ENCODE measurements at places on chromosomes 12 and 14. TPM values are rescaled to one million over a fixed set of nuclear protein-coding genes. Genes with fewer than 3 reads are reported as not detected.

GRCh38 chr12:40577834-40578233 lies 114.4 kb upstream of the CNTN1 start:
- DNase-seq: no peak

DNA sequence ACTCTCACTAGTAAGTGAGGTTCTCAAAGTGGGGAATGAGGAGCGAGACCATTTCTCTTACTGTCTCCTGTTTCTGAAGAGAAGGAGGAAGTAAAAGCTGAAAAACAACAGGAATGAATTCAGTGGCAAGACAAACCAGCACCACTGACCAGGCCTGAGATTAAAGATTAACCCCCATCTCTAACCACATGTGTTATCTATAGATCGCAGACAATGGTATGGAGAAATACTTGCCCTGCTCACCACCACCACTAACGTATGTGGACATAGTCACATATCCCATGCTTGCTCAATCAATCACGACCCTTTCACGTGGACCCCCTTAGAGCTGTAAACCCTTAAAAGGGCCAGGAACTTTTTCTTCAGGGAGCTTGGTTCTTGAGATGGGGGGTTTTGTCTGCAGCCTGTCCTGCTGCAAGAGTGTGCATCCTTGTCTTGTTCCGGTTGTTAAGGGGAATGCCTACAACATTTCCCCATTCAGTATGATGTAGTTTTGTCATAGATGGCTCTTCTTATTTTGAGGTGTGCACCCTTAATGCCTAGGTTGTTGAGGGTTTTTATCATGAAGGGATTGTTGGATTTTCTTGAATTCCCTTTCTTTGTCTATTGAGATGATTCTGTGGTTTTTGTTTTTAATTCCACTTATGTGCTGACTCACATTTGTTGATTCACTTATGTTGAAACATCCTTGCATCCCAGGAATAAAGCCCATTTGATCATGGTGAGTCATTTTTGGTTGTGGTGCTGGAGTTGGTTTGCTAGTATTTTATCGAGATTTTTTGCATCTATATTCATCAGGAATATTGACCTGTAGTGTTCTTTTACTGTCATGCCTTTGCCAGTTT lies 698.8 kb upstream of the LMO3 start:
- no peak for DNase-seq

- no peak for DNase-seq
Observed at GRCh38 chr14:24013654-24014514, 25.2 kb downstream of the DHRS4L2 start.

- DNase-seq: no peak
Observed at GRCh38 chr12:115960868-115961802, 316.4 kb downstream of the MED13L start.

DNA sequence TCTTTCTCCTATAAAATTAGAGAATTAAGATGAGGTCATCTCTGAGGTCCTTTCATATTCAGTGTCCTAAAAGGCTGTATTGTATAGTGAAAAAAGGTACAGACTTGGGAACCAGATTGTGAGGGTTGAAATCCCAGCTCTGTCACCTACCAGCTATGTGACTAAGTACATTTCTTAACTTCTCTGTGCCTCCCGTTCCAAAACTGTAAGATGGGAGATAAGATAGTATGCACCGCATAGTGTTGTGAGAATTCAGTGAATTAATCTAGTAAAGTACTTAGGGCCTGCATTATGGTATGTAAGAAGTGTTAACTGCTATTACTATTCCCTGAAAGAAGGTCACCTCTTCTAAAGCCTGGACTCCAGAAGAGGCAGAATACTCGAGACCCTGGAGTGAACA lies 60.6 kb downstream of the GNG2 start:
- no peak for DNase-seq

DNA sequence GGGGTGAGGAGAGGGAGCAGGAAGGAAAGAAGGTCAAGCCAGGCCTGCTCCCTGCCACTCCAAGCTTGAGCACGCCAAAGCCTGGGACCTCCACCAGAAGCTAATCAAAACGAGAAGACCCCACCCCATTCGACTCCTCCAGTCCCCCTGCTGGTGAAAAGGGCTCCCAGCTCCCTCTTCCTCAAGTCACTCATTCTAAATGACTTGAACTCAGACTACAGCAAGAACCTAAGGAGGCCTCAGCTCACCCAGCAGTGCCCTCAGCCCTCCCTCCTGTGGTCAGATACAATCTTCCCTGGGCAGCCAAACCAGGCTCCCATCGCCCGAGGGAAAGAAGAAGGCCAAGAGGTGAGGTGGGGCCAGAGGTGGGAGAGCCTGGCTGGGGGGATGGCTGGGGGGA lies 17.4 kb downstream of the HDAC7 start:
- DNase-seq: peak; percentile 40

GRCh38 chr14:99003646-99004045 lies 268.4 kb downstream of the BCL11B start:
- DNase-seq: no peak

DNA sequence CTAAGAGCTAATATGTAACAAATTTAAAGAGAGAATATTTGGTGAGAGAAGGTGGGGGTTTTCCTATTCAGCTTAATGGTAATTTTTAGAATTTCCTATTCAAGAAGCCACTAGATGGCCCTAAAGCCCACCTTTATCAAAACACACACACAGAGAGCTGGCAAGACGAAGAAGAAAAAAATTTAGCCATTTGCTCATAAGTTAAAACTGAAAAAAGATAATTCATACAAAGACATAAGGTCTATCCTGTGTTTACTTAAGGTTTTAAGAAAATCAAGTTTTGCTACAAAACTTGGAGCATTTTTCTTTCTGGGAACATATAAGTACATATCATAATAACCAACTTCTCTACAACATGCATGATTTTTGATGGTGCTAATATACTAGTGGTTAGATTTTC lies 46.8 kb upstream of the PCED1B start:
- no peak for DNase-seq

GRCh38 chr14:37594971-37595808 lies at the start of the genes FOXA1 and TTC6:
TSS of gene FOXA1 (minus strand) at chr14:37595249. CDS start at chr14:37594972, 277 bp downstream.
TSS of gene TTC6 (plus strand) at chr14:37595629. CDS start at chr14:37622065, 26,436 bp downstream.
- peak; percentile 54 for DNase-seq

GRCh38 chr12:82883394-82884355 lies 197.0 kb downstream of the TMTC2 start:
- no peak for DNase-seq

DNA sequence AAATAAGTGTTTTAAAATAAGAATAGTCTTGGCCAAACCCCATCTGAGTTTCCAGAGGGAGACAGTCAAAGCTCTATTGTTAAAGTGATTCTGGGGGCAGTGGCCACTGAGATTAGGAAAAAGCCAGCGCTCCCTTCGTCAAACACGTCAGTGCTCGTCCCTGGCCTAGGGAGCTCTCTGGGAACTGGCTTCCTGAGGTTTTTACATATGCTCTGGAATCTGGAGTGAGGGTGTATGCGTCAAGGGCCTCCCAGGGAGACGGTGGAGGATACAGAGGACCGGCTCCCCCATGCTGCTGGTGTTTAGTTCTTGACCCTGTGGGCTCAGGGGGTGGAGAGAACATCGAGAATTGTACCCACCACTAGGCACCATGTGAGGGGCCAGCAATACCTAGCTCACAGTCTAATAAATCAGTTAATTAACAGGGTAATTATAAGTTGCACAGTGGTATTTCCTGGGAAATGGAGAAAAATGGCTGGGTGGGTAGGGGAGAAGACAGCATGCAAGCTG lies 87.0 kb downstream of the SLC25A47 start:
- DNase-seq: no peak

DNA sequence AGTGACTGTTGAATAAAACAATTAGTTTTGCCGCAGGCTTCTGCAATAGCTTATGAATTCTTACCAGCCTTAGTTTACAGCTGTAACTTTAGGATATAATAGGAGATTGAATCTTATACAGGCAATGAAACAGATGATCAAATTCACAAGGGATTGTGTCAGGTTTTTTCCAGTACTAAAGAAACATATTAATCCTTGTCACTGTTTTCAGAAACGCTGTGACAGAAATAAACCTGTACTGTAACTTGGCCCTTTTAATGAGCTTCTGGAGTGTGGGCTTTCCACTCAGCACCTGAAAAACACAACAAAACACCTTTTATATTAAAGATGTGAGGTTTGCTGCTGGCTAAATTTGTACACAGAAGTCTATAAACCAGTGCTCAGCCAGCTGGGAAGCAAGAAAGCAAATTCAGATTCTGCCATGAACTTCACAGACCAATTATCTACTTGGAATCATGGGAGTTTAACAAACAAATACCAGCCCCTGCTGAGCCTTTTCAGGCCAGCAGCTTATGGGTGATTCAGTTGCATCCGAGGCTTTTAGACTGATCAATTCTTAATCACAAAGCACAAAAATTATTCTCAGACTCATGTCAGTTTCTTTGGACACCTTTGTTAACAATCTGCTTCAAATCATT lies 109.5 kb downstream of the FOXG1 start:
- DNase-seq: no peak

GRCh38 chr14:52949711-52950409 lies 990 bp downstream of the FERMT2 start:
- no peak for DNase-seq

DNA sequence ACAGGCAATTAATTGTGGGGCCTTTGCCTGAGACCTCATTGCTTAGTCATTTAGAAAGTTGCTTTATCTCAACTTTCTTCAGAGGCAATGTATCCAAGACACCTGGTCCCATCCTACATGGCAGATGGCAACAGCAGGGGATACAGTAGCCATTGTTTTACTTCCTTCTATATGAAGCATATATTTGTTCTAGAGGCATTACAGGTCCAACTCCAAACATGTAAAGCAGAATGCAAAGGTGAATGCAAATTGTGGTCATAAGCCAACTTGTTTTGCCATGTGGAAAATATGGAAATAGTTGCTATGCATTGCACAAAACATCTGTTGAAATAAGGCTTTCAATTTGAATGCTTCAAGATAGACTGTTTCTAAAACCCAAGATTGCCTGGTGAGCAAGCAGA lies 109.8 kb upstream of the BCAT1 start:
- DNase-seq: no peak

- no peak for DNase-seq
Observed at GRCh38 chr12:116138781-116139180, 138.7 kb downstream of the MED13L start.

MSRB3 gene
- total RNA-seq: 210 TPM

DCAF11 gene
- total RNA-seq: 58.7 TPM

RNASE3 gene
- total RNA-seq: not detected

PRB2 gene
- not detected for total RNA-seq

RAB35 gene
- total RNA-seq: 25.4 TPM

AQP2 gene
- 0.44 TPM for total RNA-seq
